ENCODE measurements at places on chromosomes 5 and 9.

- DNase-seq = no peak
These were observed 1.2 kb downstream of the PANK3 start for GRCh38 chr5:168578006-168578405.

DNA sequence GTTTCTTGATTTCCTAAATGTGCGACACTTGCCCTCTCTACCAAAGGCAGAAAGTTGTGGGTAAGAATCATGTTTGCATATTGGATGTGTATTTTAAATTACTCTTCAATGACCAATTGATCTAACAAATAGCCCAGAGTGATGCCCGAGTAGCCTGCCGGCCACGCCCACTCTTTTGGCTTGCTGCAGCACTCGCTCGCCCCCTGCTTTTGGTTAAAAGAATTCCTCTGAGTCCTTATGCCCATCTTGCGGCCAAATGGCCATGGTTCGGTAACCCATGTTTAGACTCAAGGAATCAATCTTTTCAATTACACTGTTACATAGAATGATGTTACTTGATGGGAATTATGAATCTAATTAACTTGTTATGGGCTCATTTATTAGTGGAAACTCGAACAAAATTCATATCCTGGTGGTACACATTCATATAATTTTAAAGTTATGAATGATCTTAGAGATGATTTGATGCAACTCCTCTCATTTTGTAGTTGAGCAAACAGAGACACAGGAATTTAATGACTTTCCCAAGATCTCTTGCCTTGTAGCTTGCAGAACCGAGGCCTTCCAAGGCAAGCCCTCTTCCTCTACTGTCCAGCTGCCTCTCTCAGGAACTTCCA is 36.5 kb downstream of the PPIC start:
- peak; percentile 60 for DNase-seq

- DNase-seq = no peak
These were observed 41.7 kb upstream of the CLK4 start for GRCh38 chr5:178668579-178668978.

GRCh38 chr5:42772265-42772993 is 15.8 kb downstream of the CCDC152 start:
- DNase-seq = no peak

DNA sequence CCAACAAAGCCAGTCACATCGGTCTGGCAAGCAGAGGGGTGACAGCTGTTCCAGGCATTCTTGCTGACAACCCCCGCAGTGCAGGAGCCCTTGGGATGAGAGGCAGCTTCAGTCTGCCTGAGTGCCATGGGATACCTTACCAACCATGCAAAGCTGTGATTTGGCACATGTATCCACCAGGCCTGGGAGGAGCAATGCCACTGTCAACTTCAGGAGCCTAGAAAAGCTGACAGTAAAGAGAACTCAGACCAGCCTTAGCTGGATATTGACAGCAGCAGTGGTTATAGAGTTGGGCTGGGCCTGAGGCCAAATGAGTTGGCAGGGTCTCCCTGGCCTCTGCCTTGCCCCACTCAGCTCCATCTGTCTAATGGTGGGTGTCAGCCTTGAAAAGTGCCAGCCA is 10.1 kb upstream of the PLPPR1 start:
- no peak for DNase-seq

GRCh38 chr5:121288781-121289180 is 562.9 kb upstream of the FTMT start:
- no peak for DNase-seq

DNA sequence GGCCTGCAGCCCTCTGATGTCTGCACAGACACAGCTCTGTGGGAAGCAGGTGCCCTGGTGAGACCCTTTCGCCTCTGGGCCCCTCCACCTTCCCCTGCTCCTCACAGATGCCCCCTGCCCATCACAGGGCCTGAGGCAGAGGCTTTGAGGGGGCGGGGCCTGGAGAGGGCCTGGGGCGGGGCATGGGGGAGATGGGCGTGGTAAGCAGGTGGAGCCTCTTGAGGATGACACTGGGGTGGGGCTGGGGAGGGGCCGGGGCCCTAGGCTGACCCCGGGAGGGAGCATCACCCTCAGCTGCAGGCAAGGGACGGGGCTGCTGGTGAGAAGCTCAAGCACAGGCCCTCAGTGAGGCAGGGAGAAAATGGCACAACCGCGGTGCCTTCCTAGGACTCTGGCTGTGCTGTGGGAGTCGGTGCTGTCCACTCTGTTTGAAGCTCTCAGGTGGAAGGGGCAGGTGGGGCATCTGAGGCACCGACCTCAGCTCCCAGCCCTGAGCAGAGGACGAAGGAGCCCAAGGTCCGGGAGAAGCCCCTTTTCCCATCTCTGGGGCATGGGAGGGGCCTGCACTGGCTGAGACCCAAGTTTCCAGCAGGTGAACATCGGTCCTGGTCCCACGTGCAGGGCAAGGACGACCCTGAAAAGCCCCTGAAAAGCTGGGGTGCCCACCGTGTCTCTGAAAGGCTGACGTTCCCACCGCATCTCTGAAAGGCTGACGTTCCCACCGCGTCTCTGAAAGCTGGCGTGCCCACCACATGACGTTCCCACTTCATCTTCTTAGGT is 17.5 kb upstream of the SLC9A3 start:
- DNase-seq = peak; percentile 36

DNA sequence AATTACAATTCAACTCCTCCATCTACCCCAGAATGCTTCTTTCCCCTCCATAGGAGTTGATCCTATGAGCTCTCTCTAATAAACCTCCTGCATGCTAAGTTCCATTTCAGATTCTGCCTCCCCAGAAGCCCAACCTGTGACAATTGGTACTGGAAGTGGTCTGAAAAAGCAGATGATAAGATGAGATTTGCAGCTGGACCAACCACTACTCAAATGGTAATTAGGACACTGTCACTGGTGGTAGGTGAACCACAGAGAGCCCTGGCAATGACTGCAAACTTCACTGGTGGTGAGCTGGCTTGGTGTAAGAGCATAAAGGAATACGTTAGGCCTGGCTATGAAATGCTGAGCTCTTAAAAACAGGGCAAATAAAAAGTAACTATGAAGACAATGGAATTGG is 112.6 kb downstream of the ESM1 start:
- DNase-seq = no peak

GRCh38 chr5:180105827-180106312 is 34.3 kb upstream of the RNF130 start:
- no peak for DNase-seq

- DNase-seq = peak; percentile 22
These were observed 17.4 kb upstream of the ARSI start for GRCh38 chr5:150320044-150320613.

DNA sequence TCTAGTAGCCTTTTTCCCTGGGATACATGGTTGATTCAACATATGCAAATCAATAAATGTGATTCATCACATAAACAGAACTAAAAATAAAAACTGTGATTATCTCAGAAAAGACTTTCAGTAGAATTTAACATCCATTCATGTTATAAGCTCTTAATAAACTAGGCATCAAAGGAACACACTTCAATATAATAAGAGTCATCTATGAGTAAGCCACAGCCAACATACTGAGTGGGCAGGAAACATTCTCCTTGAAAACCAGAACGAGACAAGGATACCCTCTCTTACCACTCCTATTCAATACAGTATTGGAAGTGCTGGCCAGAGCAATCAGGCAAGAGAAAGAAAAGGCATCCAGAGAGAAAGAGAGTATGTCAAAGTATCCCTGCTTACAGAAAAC is 239.9 kb downstream of the ATPSCKMT start:
- no peak for DNase-seq

DNA sequence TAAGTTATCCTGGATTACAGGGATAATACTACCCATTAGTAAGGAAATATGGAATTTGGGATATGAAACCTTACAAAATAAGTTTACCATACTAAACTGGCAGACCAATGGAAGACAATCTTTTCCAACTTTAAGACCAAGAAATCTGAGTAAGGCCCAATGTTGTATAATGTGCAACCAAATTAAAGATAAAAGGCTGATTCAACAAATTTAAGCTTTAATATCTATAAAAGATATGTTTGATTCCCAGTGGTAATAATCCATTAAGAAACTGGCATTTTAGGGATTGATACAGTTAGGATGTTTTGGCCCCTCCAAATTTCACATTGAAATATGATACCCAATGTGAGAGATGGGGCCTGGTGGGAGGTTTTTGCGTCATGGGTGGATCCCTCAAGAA is 66.6 kb downstream of the DROSHA start:
- DNase-seq = no peak

DNA sequence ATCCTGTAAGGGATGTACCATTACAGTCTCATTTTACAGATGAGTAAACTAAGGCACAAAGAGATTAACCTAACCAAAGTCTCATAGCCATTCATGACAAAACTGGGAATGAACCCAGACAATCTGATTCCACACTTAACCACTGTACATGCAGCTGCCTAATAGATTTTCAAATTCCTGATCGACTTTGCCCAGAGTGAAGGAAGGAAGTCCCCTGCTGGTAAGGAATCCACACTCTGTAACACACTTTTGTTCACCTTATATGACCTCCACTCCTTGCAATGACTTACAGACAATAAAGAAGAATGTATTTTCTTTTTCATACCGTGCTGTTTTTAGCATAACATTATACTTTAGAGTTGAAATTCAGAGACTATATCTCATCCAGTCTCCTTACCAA is 31.3 kb upstream of the PLPP6 start:
- DNase-seq = no peak

- peak; percentile 42 for DNase-seq
These were observed 23.2 kb upstream of the TBC1D9B start for GRCh38 chr5:179930788-179931473.
